ENCODE measurements at places on chromosomes 2 and 18.

DNA sequence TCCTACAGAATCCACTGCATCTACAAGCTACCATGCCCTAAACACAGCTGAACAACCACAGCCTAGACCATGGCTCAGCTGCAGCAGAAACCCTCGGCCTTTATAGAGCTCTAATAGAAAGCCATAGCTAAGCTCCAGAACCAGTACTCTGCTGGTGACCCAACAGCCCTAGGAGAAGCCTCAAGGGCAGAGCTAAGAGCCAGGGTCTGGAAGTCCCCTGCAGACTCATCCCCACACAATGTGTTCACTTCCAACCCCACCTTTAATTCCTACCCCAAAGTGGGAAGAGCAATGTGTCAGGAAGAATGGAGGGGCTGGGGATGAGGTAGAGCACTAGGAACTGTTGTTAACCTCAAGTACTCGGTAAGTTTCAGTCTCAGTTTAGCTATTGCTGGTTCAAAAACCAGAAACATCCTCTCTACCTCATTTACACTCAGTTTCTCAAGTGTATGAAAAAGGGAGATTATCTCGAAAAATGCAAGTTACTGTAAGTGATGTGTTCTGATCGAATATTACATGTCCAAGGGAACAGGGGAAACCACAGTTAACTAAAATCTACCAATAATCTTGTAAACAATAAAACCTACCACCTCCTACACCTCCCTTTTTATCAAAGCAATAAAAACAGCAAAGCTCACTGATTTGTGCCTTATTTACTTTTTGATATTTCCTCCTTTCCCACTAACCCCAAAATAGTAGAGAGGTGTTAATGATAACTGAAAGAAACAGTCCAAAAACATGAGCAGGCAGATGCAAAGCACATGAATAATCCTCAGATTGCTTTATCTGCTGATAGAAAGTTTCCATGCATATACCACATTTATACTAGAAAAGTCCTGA is 36.2 kb downstream of the THADA start:
- DNase-seq = no peak

- DNase-seq = no peak
Measured at GRCh38 chr2:2018713-2019410, 274.5 kb upstream of the PXDN start.

DNA sequence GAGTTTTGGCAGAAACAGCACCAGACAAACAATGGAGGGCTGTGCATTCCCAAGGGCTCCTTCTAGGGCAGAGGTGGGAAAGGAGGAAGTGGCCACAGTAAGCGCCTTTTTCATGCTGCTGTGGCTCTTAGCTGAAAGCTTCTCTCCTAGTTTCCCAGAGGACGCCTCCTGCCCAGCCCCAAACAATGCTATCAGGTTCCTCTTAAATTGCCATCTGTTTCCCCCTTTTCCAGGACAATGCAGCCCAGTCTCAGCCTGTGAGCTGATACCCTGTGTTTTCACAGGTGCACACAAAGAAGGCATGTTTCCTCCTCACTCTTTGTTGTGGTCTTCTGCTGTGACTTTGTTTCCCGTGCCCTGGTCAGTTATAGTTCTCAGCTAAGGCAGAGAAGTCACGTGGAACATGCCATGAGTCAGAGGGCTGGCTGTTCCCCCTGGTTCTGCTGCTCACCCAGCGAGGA is 5.4 kb upstream of the FAM124B start:
- DNase-seq = no peak

- DNase-seq = no peak
Measured at GRCh38 chr2:234671716-234672115, 174.8 kb upstream of the ARL4C start.

- DNase-seq = no peak
Measured at GRCh38 chr2:620471-621302, 56.5 kb downstream of the TMEM18 start.

DNA sequence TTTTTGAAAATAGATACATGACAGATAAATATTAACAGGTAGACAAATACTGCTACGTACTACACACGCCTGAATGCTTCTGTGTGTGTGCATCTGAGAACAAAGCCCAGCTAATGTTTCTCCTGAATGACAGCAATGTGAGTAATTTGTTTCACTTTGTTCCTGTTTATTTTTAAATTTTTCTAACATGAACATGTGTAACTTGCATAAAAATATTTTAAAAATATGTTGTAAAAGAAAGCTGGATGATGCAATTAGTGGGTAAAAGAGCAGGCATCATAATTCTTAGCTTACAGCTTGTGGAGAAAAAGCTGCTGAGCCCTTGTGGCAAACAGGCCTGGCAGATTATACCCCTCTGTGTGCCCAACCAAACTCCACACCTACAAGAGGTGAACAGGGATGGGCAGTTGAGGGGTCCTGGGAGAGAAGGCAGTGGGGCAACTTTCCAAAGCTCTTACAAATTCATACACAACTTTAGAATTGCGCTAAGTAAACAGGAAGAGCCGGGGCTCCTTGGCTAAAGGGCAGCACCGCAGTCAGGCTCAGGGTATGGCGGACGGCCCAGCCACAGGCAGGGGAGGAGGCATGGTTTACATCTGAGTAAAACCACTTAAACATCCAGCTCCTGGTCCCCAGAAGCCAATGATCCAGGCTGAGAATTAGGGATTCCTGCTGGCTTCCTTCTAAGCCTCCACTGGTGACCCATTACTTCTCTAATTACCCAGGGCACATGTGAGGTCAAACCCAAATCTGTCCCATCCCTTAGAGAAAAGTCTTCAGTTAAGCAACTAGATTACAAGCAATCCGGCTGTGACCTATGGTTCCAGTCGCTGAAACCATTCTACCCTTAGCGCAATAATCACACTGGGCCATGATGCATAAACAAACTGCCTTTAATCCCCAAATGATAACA is 14.0 kb downstream of the PXDN start:
- no peak for DNase-seq

Data from H54 (cell line).